GM20000 (cell line): ENCODE measurements at places on chromosomes 7 and 10.

- no peak for DNase-seq
Measured at GRCh38 chr10:125081931-125082330, 78.4 kb downstream of the CTBP2 start.

DNA sequence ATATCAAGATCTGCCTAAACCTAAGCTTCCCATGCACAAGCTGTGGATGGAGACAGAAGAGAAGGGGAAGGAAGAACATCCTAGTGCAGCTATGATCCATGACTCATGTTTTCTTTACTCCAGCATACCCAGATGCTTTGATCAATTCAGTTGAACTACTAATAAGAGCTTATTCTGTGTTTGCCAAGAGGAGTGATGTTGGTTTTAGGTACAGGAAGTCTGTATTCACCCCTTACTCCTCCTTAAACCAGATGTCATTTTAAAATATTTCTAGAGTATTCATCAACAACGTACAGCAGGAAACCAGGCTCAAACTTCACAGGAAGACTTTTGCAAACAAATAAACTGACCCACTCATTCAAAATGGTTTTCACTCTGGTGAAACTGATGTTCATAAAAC, 29.2 kb downstream of the PANK1 start:
- no peak for DNase-seq

GRCh38 chr10:71821909-71822763, 28.9 kb downstream of the PSAP start:
- DNase-seq = no peak

GRCh38 chr10:90096196-90096595, 394.8 kb downstream of the KIF20B start:
- DNase-seq = no peak

- peak; percentile 67 for DNase-seq
Measured at GRCh38 chr7:134766779-134767519, 12.5 kb upstream of the CALD1 start.

DNA sequence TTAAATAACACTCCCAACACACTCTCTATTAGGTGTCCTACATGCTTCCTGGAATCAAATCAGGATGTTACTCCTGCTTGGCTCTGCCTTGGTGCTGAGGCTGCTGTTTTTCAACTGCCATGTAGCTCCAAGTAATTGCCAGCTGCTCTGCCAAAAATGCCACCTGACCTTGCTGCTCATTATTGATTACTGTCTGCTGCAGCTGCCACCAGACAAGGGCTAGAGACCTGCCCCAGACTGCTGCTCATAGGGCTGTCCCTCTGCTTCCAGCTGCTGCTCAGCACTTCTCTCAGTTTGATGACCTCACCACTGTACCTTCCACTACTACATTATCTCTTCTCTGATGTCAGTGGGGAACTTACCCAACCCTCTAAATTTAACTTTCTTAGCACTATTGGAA, 102.5 kb downstream of the PCLO start:
- DNase-seq = no peak

DNA sequence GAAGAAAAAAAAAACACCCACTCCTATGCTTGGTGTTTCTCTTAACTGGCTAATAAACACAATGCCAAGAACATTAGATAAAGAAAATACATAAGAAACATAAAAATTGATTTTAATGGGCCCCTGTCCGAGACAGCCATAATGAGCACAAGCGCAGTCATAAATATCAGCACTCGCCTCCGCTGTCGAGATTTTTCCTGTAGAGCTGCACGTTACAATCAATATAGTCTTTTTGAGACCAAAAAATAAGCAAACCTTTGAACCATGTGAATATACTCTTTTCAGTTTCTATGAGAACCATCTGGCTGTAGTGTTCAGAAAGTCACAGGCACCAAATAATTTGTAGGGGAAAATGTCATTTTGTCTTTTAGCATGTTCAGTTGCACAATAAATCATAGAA, 70.1 kb downstream of the MGMT start:
- no peak for DNase-seq

- no peak for DNase-seq
Measured at GRCh38 chr10:120530699-120531098, 73.7 kb downstream of the PLPP4 start.
